Suppressor macrophage treated with lipopolysaccharide for 4 hours (primary cell): ENCODE measurements at places on chromosomes 5 and 9.

GRCh38 chr5:108989761-108990392 is 242.2 kb downstream of the FER start:
- no peak for DNase-seq

- no peak for DNase-seq
Measured at GRCh38 chr9:134370638-134371037, 44.4 kb downstream of the RXRA start.

DNA sequence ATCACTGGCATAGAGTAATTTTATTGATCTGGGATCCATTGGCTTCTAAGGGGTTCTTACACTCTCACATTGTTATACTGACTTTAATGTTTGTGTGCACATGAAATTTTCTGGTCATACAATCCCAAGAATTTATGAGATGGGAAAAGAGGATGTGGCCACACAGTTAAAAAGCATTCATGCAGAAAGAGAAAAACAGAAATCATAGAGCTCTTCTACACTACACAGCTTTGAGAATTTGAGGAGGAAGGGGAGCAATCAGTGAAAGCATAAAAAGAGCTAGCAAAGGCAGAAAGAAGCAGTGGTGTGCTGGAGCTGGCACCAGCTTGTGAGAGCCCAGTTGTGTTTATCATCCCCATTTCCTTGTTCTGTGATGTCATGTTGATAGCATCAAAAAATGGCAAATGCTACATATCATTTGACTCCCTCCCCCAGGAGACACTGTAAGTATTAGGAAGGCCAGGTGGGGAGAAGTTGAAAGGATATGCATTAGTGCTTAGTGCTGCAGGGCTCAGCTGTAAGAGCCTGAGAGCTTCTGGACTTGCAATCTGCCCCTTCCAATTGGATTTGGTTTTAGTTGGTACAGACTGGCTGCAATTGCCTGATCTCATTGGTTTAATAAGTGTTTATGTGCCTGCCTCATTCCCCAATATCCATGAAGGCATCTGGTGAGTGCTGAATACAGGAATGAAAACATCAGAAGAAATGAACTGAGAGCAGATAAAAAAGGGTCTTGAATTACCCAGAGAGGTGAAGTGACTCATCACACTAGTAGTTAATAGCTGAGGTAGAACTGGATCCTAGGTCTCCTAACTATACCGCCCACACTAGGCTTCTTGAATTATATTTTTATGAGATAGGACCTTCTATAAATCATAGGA is 30.9 kb downstream of the RHOBTB3 start:
- no peak for DNase-seq

- no peak for DNase-seq
Measured at GRCh38 chr5:80625230-80625629, 29.2 kb upstream of the MSH3 start.

- DNase-seq: no peak
Measured at GRCh38 chr5:22557251-22557650, 295.9 kb downstream of the CDH12 start.

DNA sequence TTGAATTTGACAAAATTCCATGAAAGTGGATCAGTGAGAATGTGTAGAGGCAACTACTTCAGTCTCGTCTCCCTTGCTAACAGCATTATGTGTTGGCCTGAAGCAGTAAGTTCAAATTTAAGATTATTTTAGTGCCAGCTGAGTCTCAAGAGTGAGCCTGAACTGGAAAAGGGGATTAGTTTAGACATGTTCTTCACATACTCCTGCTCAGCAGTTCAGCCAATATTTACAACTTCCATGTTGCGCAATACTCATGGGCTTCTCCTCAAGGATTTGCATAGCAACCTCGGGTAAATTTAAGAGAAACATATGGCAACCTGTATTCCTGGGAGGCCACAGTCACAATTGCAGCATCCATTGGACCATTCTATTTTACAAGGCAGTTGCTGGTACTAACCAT is 553.8 kb downstream of the PTPRD start:
- DNase-seq: no peak

GRCh38 chr9:92206488-92206887 is 87.0 kb downstream of the IARS1 start:
- DNase-seq: peak; percentile 47

DNA sequence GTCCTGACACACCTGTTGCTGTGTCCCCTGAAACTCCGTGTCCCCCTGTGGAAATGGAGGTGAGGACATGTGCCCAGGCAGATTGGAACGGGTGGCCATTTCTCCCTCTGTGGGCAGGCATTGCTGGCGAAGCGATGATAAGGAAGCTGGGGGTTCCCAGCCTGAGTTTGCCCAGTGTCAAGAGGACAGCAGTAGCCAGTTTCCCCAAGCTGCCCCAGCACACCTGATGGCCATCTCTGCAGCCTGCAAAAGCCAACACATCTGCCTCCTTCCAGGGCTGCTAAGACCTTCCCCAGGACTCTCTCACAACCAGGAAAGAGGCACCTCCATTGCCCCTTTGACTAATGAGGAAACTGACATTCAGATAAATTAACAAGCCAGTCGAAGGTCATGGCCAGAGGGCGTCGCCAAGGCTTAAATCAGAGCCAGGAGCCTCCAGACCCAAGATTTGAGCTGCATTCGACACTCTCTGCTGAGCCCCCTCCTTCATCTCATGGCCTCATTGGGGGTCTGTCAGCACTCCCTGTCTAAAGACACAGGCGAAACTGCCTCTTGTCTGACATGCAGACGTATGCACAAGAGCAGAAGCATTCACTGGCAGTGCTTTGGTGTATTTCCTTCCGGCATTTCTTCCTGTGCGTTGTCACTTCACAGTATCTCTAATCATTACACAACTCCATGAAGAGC is 10.4 kb upstream of the WNK2 start:
- peak; percentile 14 for DNase-seq

DNA sequence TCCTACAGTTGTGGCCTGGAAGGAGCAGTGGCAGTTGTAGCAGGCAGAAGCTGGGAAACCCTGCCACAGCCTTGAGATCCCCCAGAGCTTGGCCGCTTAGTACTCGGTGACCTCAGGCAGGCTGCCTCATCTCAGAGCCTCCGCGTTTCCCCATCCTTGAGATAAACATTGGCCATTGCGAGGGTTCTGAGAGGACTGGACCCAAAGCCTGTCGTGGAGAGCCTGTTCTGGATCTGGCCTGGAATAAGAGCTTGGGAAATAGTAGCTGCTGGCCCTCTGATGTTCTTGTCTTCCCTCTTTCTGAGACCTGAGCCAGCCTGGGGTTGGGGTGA is 1.3 kb downstream of the MIGA2 start:
- no peak for DNase-seq

GRCh38 chr9:134320126-134320867 is 6.0 kb upstream of the RXRA start:
- no peak for DNase-seq

DNA sequence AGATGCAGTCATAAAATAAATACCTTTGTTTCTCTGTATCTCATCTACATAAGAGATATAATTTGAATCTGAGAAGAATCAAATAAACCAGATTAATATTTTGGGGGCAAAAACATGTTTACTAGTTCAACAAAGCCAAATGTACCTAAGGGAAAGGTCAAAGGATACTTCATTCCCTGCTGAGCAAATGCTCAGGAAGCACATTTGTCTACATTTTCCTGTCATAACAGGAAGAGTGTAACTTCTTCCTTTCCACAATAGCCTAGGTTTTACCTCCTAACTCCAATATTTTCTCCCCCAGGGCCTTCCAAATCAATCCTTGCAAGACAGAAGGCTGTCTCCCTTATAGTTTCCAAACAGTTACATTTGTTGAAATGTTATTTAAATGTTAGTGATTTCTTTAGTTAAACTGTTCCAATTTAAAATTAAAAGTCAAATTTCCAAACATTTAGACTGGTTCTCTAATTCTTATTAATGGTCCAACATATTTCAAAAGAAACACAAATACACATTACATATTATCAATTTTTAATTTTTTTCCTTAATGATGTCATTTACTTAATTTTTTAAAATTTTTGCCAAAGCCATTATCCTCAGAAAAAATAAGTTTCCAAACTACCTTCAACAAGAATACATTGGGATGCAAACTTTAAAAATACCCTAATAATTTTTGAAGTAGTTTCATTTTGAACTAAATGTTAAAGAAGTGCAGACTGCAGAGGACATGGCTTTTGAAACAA is 67.8 kb downstream of the MEF2C start:
- no peak for DNase-seq

GRCh38 chr5:171852255-171852681 is 66.7 kb downstream of the SMIM23 start:
- peak; percentile 61 for DNase-seq

DNA sequence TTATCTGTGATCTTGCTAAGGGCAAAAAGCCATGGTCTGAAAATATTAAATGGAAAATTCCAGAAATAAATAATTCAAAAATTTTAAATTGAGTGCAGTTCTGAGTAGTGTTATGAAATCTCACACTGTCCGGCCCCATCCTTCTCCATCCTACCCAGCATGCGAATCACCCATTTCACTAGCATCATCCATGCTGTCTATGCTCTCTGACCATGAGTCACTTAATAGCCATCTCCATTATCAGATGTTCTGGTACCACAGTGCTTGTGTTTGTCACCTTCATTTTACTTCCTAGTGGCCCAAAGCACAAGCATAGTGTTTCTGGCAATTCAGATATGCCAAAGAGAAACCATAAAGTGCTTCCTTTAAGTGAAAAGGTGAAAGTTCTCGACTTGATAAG is 63.3 kb upstream of the SMC5 start:
- no peak for DNase-seq

- DNase-seq: no peak
Measured at GRCh38 chr5:36457511-36458270, 148.7 kb upstream of the SLC1A3 start.

DNA sequence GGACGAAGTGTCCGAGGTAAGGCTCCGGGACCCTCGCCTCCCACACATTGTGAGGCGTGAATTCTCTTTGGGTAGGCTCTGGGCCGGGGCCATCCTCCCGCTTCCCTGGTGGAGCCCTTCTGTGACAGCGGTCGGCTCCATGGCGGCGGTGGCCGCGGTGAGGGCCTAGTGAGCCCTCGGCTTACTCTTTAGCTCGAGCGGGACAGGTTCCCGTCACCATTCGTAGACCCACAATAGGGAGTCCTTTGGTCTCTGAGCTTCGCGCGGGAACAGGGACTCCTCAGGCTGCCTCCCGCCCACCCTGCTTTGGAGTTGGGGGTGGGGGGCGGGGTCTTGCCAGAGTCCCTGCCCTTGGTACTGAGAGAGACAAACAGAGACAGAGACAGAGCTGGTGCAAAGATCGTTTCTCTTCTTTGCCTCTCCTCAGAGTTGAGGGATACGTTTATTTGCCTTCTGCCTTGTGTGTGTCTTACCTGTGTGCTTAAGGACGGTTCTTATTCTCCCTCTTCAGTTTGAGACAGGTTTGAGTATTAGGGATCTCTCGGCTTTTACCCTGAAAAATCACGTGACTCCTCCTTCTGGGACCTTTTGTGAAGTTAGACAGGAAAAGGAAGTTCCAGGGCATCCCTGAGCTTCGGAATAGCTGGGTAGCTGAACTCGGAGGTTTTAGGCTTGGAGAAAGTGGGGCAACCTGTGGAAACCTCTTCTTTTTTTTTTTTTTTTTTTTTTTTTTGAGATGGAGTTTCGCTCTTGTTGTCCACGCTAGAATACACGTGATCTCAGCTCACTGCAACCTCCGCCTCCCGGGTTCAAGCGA is 833 bp downstream of the ANKHD1 start:
- DNase-seq: peak; percentile 59

- no peak for DNase-seq
Measured at GRCh38 chr5:151047814-151048425, 27.5 kb downstream of the GPX3 start.

GRCh38 chr5:82525626-82526025 is 247.5 kb upstream of the RPS23 start:
- no peak for DNase-seq

DNA sequence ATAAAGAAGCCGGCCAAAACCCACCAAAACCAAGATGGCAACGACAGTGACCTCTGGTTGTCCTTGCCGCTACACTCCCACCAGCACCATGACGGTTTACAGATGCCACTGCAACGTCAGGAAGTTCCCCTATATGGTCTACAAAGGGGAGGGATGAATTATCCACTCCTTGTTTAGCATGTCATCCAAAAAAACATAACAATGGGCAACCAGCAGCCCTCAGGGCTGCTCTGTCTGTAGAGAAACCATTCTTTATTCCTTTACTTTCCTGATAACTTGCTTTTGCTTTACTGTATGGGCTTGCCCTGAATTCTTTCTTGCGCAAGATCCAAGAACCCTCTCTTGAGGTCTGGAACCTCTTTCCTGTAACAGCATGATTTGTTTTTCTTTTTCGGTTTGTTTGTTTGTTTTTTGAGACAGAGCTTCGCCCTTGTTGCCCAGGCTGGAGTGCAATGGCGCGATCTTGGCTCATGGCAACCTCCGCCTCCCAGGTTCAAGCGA is 2.0 kb upstream of the UAP1L1 start:
- no peak for DNase-seq

DNA sequence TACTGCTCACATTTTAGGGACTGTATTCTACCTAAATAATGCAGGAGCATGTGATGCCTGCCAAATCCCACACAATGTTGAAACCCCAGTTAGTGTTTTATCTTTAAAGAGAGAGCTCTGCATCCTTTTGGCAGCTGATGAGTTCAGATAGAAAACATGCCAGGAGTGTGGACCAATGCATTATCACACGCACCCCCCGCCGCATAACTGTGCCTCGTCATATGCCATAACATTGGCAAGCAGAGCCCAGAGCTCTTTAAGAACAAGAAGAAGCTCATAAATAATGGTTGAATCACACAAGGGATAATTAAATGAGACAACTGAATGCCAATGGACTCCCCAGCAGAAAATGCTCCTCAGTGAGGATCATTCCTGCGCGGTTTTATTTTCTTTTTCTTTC is 52.8 kb upstream of the RORB start:
- no peak for DNase-seq

GRCh38 chr9:127566351-127567001 is 45.6 kb upstream of the STXBP1 start:
- no peak for DNase-seq

DNA sequence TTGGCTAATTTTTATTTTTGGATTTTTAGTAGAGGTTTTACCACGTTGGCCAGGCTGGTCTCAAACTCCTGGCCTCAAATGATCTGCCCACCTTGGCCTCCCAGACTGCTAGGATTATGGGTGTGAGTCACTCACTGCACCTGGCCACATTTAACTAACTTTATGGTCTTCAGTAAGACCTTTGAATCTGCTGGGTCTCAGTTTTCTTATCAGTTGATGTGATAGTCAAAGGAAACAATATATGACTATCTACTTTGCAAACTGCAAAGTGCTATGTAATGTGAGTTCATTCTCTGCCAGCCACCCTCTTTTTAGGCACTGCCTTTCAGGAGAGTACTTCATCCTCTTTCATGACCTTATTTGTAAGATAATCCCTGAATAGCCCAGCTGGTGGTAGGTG is 474.7 kb downstream of the PDE4D start:
- DNase-seq: no peak

DNA sequence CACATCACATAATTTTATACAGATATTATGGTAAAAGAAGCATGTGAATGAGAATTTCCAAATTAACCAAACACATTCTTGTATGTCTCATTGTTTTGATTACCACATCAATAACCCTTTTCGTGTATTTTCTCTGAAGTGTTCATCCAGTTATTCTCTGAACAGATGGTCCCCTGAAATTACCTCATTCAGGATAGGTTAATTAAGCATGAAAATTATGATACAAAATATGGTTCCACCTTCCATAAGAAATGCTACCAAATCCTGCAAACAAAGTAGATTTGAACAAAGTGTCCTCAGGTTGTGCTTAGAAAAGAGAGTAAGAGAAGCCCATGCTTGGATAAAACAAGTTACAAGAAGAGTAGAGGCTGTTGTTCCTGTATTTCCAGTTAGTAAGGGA is 83.1 kb upstream of the LMNB1 start:
- no peak for DNase-seq
